ENCODE measurements at places on chromosomes 11 and 22.

GRCh38 chr11:66564538-66564937 is 3.9 kb downstream of the CTSF start:
- DNase-seq = no peak

DNA sequence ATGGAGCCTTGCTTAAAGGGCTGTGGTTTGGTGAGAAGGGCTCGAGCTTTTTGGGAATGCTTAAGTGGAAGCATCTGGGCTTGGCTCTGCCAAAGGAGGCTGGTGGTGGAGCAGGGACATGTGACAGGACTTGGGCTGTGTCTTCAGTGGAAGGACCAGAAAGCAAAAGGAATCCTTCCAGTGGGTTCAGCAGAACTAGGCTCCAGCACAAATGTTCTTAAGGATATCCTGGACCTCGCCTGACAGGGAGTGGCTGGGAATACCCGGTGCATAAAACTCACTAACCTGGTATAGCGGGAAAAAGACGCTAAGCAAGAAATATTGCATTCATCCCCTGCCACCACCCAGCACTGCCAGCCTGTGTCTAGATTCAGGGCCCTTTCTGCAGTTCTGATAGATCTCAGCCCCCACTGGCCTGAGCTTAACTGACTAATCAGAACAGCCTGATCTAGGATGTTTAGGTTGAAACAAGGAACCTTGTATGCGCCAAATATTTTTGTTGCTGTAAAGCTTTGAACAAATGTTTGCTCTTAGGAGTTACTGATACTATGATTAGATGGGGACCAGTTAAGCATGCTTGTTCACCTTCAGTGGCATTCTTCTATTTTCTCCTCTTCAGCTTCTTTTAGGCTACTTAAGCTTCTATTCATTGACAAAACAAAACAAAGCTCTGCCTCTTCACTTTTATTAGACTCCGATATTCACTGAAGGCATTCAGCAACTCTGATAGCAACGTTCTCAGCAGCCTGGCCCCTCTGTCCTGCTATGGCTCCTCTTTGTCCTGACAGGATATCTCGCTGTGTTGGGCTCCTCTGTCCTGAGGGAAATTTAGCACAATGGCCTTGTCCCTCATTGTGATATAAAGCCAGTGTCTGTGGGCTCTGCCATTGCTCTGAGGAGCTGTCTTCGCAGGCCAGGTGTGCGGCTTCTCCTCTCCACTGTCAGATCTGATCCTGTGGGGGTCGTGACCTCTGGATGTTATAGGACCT is 25.0 kb downstream of the PPFIBP2 start:
- DNase-seq = no peak

- no peak for DNase-seq
Measured at GRCh38 chr11:83681031-83681781, 395.0 kb upstream of the CCDC90B start.

GRCh38 chr22:28889478-28890024 is 6.2 kb downstream of the ZNRF3 start:
- no peak for DNase-seq

DNA sequence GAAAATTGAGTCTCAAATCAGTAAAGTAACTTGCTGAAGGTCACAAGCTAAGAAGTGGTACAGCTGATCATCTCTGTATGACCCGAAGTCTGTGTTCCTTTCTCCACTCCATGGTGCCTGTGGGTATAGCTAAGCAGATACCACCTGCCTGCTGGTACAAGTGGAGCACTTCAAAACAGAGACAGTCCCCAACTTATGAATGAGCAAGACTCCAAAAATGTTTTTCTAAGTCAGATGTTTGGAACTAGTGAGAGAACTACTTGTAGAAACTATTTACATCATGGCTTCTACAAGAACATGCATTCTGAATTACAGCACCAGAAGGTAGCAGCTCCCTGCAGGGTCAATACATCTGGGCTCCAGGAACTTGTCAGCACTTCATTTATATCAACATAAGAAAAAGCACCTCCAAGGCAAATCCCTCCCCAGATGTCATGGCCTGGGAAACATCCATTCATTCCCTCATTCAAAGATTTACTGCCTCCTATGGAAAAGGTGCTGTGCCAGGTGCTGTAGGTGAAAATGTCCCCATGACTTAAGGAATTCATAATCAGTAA is 94.7 kb downstream of the SERGEF start:
- DNase-seq = no peak

DNA sequence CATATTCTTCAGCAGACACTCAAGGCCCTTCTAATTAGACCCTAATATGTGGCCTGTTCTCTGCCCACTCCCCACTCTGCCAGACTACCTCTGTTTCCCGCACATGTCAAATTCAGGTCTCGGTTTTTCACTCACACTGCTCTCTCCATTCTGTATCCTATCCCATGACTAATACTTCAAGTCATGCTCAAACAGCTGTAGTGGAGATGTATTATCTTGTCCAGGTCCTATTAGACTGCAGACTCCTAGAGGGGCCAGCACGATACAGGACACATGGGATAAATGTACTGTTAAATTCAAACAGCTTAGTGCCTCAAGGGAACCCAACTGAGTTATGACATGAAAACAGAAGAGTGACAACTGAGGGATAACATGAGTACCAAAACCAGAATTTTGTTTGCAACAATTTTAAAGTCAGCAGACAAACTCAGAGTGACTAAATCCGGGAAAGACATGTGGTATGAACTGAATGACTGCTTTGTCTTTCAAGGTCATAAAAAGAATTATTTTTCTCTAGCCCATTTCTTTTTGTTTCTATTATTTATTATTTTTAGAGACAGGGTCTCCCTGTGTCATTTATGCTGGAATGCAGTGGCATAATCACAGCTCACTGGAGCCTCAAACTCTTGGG is 20.5 kb downstream of the ATP6V1E1 start:
- no peak for DNase-seq

DNA sequence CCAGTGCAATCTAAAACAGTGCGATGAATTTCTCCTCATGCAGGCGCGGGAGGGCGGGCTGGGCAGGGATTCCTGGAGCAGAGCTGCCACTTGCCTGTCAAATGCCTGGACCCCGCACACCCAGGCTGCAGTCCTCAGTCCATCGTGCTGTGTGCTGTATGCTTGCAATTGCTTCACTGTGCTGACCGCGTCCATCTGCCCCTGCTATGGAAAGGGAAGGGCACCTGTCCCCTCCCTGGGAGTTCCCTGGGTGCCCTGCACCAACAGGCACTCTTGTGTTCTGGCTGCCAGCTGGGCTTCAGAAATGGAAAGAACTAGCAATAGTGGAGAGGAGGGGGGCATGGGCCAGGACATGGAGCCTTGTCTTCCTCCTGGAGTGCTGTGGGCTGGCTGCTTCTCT is 185.4 kb upstream of the B3GAT1 start:
- no peak for DNase-seq

DNA sequence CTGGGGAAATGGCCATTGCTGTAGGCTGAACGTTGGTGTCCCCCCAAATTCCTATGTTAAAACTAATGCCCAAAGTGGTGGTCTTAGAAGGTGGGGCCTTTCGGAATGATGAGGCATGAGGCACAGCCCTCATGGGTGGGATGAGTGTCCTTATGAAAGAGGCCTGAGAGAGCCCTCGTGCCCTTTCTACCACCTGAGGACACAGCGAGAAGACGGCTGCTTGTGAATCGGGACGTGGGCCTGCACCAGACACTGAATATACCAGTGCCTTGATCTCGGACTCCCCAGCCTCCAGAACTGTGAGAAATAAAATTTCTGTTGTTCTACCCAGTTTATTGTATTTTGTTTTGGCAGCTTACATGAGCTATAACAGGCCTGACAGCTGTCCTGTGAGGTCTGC is 162.9 kb upstream of the B3GAT1 start:
- no peak for DNase-seq

DNA sequence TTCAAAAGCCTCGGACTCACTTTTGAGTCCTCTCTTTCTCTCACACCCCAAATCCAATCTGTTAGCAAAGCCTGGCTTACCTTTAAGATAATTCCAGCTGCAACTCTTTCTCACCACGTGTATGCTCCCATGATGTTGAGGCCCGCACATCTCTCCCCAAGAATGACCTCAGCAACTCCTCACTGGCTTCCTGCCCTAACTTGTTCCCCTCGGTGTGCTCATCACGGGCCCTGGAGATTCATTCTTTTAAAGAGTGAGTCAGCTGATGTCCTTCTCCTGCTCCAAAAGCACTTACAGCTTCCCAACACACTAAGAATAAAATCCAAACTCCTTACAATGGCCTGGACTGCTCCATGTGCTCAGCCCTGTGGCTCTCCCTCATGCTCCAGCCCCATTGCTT is 1041.3 kb downstream of the OPCML start:
- no peak for DNase-seq

- no peak for DNase-seq
Measured at GRCh38 chr11:3902441-3902840, 47.0 kb downstream of the STIM1 start.

- no peak for DNase-seq
Measured at GRCh38 chr11:126636911-126637794, 281.7 kb downstream of the ST3GAL4 start.

GRCh38 chr11:3036419-3036818 is 20.8 kb downstream of the CARS1 start:
- no peak for DNase-seq

- no peak for DNase-seq
Measured at GRCh38 chr11:128018692-128019091, 568.7 kb downstream of the ETS1 start.

DNA sequence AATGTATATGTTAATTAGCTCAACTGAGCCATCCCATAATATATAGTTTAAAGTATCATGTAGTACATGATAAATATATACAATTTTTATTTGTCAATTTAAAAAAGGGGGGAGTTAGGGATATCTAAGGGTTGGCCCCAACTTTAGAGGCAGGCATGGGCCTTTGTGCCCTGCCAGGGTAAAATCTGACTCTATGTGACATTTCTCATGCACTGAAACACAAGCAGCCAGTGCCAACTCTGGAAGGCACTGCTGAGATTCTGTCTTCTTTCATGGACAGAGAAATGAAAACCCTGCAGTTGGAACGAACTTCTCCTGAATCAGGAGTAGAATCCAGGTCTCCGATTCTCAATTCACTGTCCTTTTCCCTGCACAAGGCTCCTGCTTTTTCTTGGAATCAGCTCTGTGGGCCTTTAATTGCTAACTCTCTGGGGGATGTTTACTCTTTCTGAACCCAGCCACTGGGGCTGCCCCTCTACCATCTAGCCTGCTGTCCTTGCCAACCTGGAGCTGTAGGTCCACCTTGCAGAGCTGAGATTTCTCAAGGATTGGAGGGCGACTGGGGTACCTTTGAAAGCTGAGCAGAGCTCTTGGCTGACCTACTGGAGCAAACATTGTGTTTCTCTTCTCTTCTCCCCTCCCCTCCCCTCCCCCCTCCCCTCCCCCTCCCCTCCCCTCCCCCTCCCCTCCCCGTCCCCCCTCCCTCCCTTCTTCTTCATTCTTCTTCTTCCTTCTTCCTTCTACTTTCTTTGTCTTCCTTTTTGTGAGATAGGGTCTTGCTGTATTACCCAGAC is 26.7 kb downstream of the SLC5A1 start:
- DNase-seq = no peak

GRCh38 chr11:113926273-113927197 is 21.9 kb downstream of the HTR3B start:
- no peak for DNase-seq

DNA sequence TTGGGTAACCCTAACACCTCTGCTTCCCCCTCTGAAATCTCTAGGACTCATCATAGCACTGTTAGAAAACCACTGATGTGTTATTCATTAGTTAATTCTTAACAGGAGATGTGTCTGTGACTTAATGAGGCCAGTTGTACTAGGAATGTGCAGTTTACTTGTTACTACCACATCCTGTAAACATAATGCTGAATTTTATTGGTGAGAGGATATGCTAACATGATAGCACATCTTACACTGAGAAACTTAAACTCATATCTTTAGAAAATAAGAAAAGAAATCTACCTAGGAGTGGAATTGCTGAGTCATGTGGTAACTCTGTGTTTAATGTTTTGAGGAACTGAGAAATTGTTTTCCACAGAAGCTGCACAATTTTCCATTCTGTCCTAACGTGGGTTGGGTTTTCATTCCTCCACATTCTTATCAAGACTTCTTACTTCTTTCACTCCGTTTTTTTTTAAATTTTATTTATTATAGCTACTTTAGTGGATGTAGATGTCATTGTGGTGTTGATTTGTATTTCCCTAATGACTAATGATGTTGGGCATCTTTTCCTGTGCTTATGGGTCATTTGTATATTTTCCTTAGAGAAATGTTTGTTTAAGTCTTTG is 33.7 kb downstream of the RNF121 start:
- DNase-seq = no peak

DNA sequence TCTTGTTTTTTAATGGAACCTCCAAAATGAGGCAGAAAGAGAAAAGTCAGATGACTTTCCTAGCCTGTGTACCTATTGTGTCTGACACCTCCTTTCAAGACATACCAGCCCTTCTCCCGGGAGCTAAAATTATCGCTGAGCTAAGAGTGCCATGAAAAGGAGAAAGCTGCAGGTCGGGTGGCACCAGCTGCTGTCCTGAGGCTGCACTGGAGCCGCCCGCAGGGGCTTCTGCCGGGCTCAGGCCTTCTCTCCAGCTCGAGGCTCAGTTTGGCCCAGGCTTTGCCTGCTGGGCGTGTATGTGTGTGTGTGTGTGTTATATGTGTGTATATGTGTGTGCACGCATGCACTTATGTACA is 27.7 kb upstream of the RAB1B start:
- no peak for DNase-seq

DNA sequence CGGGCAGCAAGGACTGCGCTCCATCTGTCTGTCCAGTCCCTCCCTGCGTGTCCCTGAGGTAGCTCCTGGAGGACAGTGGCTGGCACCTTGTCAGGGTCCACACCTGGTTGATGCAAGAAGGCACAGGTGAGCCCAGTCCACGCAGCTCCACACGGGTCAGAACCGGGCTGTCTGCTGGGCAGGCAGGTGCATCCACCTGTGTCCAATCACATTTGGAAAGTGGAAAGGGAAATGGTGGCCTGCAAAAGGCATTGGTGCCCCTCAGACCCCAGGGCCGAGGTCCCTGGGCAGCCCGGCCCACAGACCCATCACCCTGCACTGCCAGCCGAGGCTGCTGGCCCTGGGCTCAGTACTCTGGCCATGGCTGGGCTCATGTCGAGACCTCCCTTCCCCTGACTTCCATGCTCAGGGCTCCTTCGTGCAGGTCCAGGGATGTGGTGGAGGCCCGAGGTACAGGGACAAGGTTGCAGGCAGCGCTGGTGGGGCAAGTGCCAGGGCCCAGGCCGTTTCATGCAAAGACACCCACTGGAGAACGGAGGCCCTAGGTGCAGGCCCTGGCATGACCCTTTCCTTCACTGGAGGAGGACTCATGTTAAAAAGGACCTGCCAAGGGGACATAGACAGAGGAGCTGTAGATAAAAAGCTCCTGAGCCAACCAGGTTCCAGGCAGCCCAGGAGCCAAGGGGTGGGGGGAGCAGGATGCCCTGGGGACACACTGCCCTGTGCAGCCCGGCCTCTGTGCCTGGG is 38.9 kb upstream of the TH start:
- no peak for DNase-seq

DNA sequence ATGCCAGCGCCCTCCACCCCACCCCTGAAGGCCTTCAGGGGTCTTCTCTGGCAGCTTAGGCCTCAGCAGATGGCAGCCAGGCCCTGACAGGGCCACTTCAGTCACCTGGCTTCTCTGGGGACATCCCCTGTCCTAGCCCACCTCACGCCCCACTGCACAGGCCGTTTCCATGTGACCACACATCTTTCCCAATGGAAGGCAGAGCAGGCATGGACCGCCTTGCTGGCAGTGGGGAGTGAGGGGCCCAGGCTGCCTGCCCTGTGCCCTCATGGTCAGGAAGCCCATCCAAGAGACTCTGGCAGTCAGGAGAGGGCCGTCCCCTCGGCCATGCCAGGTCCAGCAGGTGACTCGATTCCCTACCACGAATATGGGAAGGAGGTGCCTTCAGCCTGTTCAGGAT is 25.8 kb downstream of the MACROD1 start:
- DNase-seq = no peak
